ENCODE measurements at places on chromosomes 2 and 18. TPM values are rescaled to one million over a fixed set of nuclear protein-coding genes. Genes with fewer than 3 reads are reported as not detected.
A peak's percentile ranks its signal among the peaks of the same experiment; 100 is the strongest.

PAX3 gene
- 0.31 TPM for total RNA-seq

GREB1 gene
- total RNA-seq = 1.4 TPM

GORASP2 gene
- total RNA-seq = 21.5 TPM

ZAP70 gene
- 1.1 TPM for total RNA-seq

DIPK1C gene
- 12.3 TPM for total RNA-seq

HADHB gene
- total RNA-seq = 41.8 TPM

SNED1 gene
- 3.3 TPM for total RNA-seq

SLC8A1 gene
- total RNA-seq = 277 TPM

LRRTM1 gene
- total RNA-seq = 11.9 TPM

ANKRD30B gene
- 0.16 TPM for total RNA-seq

DNA sequence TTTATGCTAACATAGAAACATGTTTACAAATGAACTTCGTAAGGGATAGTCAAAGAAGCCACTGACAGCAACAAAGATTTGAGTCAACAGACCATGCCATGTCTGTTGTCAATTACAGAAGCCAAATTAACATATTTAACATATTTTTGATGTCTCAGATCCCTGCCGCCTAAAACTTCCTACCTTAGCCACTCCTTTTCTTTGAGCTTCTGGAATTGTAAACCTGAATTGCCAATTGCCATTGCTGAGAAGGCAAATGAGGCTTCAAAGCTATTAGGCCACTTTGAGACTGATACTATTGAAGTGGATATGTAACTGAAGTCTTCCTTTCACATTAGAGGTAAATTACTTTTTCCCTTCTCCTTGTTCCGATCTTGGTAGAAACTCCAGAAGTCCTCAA is 66.0 kb upstream of the DSEL start:
- no peak for DNase-seq

- no peak for DNase-seq
These were observed 165.2 kb upstream of the KLF7 start for GRCh38 chr2:207330912-207331311.

DNA sequence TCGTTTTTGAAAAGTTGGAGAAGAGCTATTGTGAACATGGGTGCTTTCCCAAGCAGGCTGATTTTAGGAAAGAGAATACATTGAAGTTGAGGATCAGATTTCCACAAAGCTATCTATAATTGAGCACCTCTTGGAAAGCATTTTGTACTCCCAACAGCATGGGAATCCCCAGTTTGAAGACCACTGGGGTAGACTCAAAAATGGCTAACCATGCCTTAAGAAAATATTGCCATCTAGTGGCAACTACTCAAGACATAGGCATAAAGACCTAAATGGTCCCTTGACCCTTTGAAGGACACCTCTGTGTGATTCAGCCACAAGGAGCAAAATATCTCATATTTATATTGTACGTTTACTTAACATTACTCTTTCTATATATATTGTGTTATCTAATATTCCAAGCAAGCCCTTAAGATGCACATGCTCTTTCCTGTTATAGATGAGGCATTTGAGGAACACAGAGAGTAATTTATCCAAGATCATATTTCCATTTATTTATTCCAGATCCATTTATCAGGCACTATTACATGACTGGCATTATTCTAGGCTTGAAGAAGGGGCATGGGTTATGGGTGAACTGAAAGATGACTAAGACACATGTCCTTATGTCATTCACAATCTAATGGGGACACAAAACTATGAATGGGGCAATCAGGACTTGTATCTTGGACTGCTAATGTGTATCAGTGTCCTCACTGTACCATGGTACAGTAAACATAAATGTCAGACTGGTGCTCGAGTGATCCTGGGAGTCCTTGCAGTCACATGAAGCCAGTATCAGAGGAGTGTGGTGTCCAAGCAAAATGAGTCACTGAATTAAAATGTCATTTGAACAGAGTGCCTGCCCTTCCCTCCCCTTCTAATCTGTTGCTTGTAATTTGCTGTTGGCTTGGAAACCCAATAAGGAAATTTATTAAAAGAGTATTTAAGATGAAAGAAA is 121.0 kb upstream of the XPO1 start:
- no peak for DNase-seq

DNA sequence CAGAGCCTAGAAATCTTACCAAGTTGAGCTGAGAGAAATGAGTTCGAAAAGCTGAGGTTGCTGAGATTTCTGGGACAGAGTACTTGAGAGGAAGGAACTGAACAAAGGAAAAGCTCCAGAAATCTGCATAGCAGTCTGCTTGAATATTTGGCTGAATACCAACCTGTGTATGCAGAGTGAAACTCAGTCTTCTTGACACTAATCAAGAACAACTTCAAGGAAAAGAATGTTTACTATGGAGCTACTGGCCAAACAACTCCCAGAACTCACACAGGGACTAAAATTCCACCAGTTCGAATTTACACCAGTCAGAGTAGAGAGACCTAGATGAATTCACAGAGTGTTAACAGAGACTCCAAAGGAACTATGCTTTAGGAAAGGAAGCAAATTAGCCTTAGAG is 66.5 kb downstream of the USP37 start:
- no peak for DNase-seq

DNA sequence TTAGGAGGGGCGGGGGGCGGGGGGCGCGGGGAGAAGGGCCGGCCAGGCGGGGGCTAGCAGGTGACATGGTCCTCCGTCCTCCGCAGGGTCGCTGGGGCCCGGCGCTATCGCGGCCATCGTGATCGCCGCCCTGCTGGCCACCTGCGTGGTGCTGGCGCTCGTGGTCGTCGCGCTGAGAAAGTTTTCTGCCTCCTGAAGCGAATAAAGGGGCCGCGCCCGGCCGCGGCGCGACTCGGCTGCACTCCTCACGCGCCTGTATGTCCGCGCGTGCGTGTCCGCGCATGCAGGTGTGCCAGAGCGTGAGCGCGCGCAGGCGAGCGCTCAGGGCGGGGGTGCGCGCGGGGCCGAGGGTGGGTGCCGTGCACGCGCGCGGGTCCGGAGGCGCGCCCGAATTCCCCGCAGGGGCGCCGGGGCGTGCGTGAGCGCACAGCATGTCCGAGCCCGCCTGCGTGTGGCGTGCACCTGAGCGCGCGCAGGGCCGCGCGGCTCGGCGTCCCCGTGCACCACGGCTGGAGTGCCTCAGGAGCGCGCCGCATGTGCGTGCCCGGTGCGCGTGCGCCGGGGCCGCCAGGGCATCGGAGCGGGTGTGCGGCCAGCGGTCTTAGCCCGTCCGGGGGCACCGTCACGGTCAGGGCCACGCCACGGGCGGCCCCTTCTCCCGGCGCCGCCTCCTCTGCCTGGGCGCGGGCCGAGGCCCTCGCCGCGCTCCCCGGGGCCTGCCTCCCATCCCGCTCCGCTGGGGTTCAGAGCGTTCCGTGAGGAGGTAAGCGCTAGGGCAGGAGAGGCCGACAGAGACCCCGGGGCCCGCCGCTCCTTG is 6.3 kb downstream of the SNORC start:
- DNase-seq = peak; percentile 38

DNA sequence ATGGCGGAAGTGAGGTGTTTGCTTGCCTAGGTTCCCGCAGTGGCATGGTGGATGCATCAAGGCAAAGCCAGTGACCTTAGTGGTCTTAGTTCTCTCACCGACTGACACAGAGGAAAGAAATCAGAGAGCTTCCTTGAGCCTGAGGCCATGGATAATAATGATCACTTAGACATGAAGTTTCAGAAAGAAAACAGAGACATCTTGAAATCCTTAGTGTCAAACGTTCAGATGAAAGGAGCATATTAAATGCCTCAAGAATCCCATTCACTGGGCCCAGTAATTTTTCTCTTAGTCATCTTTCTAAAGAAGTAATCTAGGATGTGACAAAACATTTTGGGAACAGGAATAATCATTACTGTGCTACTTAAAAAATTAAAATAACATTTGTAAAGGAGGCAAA is 35.2 kb downstream of the COPS8 start:
- no peak for DNase-seq

GRCh38 chr2:114789989-114790388 is 347.5 kb downstream of the DPP10 start:
- DNase-seq = no peak

- DNase-seq = no peak
These were observed 417.7 kb upstream of the SLC14A2 start for GRCh38 chr18:45197526-45197970.

GRCh38 chr18:54957296-54957832 is 1.9 kb downstream of the CCDC68 start:
- no peak for DNase-seq

DNA sequence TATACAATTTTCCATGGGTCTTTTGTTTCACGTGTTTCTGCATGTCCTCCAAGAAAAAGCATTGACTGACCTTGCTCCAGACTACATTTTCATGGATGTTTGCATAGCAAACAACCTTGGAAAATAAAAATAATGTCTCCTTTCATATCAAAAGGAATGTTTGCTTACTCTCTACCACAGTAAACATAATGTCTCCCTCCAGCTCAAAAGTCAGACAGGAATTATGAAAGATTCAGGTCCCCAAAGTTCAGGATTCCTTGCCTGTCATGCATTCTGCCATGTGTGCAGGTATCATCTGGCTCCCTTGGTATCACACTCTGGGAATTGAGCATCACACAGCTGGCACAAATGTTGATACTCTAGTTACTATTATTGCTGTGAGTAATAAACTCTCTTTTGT is 103.1 kb upstream of the ZC3H15 start:
- no peak for DNase-seq

GRCh38 chr18:58541789-58542425 is 87.0 kb downstream of the ALPK2 start:
- no peak for DNase-seq

DNA sequence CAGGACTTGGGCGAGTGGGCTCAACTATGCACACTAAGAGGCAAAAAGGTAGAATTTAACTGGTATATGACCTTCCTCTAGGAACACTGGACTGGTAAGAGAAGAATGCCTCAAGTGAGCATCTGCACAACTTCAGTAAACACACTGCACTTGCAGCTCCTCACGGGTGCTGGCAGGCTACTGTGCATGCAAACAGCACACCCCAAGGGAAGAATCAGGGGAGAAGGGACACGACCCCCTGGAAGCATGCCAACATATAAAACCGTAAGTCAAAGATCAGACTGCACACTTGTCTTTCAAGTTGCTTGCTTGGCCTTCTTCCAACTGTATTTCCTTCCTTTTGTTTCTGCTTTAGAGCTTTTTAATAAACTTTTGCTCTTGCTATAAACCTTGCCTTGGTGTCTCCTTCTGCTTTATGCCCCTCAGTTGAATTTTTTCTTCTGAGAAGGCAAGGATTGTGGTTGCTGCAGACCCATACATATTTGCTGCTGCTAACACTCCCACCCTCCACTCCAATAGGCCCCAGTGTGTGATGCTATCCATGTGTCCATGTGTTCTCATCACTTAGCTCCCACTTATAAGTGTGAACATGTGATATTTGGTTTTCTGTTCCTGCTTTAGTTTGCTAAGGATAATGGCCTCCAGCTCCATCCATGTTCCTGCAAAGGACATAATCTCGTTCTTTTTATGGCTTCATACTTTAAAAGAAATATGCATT is 263.7 kb upstream of the SPOPL start:
- DNase-seq = no peak

- no peak for DNase-seq
These were observed 8.9 kb downstream of the ZAP70 start for GRCh38 chr2:97722227-97722626.

GRCh38 chr2:6971502-6971901 is 54.3 kb downstream of the RNF144A start:
- DNase-seq = no peak

- DNase-seq = no peak
These were observed 290.2 kb downstream of the METTL4 start for GRCh38 chr18:2281086-2281485.

- no peak for DNase-seq
These were observed 105.5 kb downstream of the ZEB2 start for GRCh38 chr2:144414324-144414845.

DNA sequence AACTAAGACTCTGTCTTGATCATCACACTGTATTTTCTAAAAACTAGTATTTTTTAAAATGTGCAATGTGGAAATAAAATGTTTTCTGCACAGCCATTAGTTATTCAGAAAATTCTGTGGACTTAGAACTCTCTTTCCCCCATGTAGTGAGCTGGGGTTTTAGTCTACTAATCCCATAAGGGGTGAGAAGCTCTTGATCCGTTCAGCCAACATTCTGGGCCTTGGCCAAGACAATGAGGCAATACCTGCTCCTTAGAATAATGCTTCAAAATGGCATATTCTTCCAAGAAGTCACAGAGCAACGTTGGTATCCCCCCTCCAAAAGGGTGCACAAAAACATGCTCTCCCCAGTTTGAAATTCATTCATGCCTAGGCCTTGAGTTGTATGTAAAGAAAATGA is 4.0 kb downstream of the REEP1 start:
- no peak for DNase-seq

DNA sequence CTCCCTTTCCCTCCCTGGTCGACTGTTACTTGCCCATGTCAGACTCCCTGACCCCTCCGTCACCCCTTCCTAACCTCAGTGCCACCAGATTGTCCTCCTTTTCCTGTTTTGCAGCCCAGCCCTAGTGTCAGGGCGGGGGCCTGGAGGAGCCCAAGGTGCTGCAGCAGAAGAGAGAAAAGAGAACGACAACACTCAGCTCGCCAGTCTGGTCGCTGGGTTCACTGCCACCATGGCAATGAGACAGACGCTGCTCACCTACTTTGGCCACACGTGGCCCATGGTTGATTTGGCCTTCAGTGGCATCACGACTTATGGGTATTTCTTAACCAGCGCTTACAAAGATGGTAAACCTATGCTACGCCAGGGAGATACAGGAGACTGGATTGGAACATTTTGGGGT is 108.4 kb upstream of the RMDN2 start:
- no peak for DNase-seq

GRCh38 chr2:134170294-134170693 is 83.6 kb upstream of the MGAT5 start:
- DNase-seq = no peak

GRCh38 chr2:11071211-11071610 is 84.1 kb upstream of the SLC66A3 start:
- DNase-seq = no peak

DNA sequence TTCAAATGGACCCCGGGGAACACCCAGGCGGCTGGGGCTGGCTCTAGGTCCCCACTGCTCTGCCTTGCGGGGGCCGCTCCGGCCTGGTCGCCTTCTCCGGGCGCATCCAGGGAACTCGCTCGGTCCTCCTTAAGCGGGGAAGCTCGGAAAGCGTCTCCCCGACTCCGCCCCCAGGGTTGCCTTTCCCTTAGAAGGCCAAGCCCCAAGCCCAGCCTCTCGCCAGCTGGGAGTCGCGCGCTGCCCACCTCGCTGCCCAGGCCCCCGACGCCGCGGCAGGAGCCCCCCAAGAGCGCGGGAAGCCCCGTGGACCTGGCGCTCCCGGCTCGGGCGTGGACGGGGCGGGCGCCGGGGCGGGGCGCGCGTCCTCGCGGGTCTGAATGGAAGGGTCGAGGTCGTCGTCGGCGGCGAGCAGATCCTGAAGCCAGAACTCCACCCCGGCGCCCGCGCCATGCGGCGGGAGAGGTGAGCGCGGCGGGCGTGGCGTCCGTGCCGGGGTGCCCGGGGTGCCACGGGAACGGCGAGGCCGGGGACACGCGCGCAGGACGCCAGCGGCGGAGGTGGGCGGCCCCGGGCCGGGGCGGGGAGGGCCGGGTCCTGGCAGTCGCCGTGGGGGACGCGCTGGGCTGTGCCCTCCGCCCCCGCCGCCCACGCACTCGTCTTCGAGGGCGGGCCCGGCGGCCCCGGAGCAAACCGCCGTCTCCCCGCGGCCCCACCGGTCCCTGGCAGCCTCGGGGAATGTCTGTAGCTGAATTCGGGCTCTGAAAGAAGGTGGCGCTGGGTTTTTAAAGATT is at the start of gene BOK:
TSS of gene BOK (plus strand) at position 214 of the 791 bp plus-strand sequence. CDS start 739 bp downstream, outside the sequence.
- DNase-seq = peak; percentile 66

GRCh38 chr18:50707855-50708469 is 111.9 kb downstream of the MRO start:
- DNase-seq = no peak

- DNase-seq = no peak
These were observed 18.0 kb downstream of the DGUOK start for GRCh38 chr2:73944714-73945113.
